ENCODE measurements at places on chromosomes 3 and 15.

- DNase-seq = no peak
Observed at GRCh38 chr3:186360779-186361178, 1.3 kb downstream of the DGKG start.

DNA sequence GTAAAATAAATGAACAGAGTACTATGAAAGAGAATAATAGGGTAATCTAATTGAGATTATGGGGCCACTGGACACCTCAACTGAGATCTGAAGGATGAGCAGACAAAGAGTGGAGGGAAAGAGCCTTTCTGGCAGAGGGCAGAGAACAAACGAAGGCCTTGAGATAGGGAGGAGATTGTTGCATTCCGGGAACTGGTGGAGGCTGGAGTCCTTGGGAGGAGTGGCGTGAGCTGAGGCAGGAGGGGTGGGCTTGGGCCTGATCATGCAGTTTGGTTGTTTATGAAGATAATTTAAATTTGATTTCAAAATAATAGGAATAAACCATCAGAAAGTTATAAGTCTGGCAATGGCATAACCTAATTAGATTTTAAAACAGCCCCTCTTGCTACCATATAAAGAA, 59.5 kb upstream of the GALNT15 start:
- DNase-seq = no peak

- no peak for DNase-seq
Observed at GRCh38 chr15:63041402-63041973, 1.1 kb upstream of the TPM1 start.

DNA sequence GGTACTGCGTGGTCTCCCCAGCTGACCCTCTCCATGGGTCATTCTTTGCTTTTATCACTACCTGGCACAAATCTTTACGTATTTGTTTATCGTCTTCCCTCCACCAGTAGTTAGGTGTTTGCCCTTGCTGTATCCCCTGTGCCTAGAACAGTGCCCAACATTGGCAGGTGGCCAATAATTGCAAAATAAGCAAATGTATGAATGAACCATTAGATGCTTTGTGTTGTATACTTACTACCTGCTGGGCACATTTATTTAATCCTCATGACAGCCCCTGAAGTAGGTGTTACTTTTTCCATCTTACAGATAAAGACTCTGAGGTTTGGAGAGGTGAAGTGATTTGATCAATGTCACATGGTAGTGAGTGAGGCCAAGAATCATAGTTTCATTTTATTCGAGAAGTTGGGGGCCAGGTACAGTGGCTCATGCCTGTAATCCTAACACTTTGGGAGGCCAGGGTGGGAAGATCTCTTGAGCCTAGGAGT, 2.0 kb upstream of the TWF2 start:
- no peak for DNase-seq

DNA sequence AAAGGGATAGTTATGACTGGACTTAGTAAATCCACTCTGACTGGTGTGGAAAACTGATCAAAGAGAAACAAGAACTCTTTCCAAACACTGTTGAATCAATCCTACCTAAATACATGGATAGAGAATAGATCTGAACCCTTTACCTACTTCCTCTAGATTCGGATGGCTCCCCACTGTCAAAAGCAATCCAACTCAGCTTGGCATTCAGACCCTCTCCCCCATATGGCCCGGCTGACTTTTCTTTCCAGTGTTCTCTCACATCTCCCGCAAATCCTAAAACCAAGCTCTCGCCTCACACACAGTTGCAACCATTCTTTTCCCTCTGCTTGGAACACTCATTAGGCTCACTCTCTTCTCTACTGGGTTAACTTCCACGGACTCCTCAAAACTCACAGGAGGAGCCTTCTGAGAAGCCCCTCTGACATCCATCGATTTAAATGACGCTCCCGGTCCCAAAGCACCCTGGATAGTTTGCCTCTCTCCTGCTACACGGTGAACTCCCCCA, 639 bp downstream of the SPICE1 start:
- no peak for DNase-seq

DNA sequence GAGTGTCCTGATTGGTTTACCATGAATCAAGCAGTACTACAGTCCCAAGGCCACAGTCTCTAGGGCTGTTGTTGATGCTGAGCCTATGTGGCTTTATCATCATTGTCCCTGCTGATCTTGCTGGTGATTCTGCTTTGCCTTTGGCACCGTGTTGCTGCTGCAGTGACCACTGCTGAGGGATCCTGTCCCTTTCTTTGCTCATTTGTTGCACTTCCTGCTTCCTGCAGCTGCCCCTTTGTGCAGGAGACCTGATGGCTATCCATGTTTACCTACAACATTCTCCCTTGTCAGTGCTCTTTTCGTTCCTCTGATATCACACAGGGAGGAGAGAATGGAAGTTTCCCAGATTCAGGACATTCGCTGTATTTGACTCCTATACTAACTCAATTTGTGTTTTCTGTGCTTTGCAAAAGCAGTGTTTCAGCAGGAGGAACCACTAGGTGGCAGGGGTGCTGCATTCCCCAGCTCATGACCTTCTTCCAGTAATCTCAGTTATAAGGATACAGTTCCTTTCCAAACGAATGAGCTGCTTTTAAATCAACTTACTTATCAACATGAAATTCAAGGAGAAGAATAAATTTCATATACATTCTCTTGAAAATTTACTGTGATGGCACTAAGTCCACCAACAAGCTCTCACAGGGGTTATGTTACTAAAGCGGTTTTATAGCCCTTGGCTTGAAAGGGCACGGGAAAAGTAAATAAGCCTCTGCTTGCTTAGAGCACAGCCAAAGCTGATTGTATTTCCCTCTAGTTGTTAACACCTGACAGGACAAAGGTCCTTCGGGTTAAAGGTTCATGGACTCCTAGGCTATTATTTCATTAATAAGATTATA, 9.7 kb upstream of the THUMPD3 start:
- DNase-seq = peak; percentile 56

- no peak for DNase-seq
Observed at GRCh38 chr3:74489050-74489792, 125.2 kb downstream of the CNTN3 start.

All from Panc1 (cell line).